ENCODE measurements at places on chromosomes 3 and 15.

- DNase-seq, result peak; percentile 71
These were observed 1.1 kb upstream of the SETD5 start for GRCh38 chr3:9396301-9396631.

- no peak for DNase-seq
These were observed 108.6 kb upstream of the PRR20G start for GRCh38 chr3:127396473-127396872.

GRCh38 chr3:7875925-7876324, 625.7 kb upstream of the LMCD1 start:
- DNase-seq, result no peak

DNA sequence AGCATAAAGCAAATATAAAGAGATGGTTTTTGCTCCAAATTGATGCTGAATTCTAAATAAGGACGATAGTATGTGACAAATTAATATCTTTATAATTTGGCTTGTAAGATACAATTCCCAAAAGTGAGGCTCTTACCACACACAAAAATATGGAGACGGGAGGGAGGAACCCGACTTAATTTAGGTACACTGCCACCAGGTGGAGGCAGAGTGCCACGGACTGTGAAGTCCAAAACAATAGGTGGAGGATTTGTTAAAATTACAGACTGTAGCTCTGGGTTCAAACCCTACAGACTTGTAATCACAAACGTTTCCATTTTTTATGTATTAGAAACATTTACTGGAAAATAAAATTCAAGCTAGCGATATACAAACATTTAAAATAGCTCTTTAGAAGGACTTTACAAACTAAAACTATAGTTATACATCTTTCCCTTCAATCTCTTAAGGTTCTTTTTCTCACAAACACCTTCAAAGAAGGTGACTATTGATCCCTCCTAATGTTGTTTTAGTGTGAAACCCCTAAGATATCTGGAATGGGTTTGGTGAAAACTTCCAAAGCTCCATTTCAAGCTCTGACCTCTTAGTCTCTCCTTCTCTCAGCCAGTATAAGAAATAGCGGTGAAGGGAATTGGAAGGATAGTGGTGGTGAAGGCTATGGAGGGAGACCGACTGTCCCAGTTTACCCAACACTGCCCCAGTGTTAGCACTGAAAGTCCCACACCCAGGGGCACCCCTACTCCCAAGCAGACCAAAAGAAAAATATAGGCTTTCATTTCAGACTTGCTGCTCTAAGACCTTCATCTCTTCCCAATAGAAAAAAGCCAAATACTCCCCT, 89.7 kb downstream of the AQP9 start:
- DNase-seq, result peak; percentile 62

- DNase-seq, result no peak
These were observed 14.9 kb downstream of the TRH start for GRCh38 chr3:129989414-129989813.

DNA sequence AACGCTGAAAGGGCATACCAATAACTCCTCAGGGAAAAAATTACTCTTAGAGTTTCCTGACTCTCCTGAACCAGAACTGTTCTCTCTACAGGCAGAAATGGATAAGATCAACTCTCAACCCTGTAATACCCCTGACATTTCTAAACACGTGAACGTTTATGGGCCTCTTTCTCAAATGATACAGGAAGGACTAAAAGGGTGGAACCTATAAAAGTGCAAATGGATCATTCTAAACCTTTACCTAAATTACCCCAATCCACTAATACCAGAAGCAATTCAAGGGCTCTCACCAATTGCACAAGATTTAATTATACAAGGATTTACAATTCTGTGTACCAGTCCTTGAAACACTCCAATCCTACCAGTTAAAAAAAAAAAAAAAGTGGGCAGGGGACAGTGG, 98.0 kb upstream of the FAM174B start:
- no peak for DNase-seq

DNA sequence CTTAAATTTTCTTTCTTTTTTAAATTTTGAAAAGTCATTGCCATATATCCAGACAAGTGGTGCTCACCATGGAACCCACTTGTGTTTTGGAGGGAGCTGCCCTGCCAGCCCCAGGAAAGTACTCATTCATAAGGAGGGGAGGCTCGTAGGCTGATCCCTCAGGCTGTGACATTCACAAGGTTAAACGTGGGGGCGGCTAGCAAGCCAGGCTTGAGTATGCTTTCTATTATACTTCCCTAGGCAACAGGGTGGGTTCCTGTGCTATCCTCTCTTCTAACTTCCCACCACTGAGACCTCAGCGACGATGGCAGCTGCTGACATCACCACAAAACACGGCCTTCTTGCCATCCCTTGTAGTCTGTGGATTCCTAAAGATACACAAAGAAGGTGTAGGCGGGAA, 160.5 kb upstream of the C2CD4B start:
- DNase-seq, result no peak

GRCh38 chr3:37969596-37970100, 20.9 kb upstream of the VILL start:
- DNase-seq, result no peak

GRCh38 chr15:42185801-42186200, 22.3 kb downstream of the VPS39 start:
- no peak for DNase-seq

GRCh38 chr15:38547255-38547997, 17.2 kb downstream of the RASGRP1 start:
- no peak for DNase-seq

DNA sequence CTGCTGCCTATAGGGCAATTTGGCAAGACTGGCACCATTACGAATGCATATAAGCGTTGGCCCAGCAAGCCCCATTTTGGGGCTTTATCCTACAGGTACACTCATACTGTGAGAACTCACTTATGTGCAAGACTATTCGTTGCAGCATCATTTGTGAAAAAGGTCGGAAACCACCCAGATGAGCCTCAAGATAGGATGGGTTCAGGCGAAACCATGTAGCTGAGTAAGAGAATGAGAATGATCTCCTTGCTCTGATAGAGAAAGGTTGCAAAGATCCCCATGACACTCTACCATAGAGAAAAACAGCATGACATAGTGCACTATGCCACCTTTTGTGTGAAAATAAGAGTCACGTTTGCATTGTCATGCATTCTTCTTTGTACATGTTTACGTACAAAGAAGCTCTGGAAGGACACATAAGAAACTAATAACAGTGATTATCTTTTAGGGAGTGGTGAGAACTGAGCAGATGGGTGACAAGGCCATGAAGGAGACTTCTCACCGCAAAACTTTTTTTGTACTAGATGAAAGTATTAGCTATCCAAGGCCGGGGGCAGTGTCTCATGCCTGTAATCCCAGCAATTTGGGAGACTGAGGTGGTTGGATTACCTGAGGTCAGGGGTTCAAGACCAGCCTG, 50.0 kb downstream of the RHCG start:
- no peak for DNase-seq

DNA sequence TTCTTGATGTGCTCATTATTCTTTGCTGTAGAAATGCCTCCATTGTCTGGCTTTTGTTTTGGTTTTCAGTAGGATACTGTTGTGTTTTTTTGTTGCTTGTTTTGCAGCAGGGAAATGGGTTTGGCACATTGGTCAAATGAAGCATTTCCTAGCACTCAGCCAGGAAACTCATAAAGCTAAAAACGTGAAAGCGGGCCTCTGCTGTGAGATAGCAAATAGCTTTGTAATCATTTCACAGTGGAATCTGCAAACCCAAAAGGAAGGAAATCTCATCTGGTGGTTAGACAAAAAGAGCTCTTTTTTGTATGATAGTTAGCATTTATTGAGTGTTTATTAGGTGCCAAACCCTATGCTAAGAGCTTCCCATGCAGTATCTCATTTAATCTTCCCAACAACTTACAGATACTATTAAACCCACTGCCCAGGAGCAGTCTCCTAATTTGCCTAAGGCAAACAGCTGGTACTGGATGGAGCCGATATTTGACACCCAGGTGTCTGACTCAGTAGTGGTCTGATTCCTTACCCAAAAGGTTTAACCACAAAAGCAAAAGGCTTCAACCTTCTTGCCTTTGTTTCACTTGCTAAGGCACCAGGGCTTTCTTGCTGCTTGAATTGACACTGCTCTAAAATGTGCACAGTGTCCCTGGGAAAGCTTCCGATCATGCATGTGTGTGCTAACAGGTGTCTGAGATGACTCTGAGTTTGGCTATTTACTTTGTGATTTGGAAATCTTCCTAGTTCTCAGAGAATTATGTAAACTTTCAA, 527.9 kb upstream of the MDFIC2 start:
- no peak for DNase-seq

- DNase-seq, result no peak
These were observed 173.0 kb upstream of the FRMD4B start for GRCh38 chr3:69558912-69559311.

DNA sequence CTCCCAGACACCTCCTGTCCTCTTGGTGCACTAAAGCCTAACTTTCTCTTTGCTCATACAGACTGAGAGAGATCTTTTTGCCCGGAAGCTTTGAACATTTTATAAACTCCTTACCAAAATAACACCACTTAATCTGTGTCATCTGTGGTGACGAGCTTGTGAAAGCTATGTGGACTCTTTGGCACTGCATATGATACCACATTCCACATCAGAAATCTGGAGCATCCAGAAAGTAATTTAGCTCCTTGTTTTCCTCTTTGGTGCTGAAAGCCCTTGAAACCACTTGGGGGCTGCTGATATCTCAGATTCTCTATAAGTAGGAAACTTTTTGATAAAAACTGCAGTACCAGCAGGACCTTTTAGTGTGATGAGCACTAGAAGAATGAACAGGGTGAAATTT, 128.3 kb downstream of the ALCAM start:
- no peak for DNase-seq

- DNase-seq, result no peak
These were observed 127.4 kb downstream of the ST8SIA2 start for GRCh38 chr15:92520914-92521623.
